Stimulated activated CD8-positive, alpha-beta memory T cell treated with anti-CD3 and anti-CD28 coated beads, Interleukin-15, amount 100 ng/mL, for 4 hours (primary cell): ENCODE measurements at places on chromosomes 2 and 18.

DNA sequence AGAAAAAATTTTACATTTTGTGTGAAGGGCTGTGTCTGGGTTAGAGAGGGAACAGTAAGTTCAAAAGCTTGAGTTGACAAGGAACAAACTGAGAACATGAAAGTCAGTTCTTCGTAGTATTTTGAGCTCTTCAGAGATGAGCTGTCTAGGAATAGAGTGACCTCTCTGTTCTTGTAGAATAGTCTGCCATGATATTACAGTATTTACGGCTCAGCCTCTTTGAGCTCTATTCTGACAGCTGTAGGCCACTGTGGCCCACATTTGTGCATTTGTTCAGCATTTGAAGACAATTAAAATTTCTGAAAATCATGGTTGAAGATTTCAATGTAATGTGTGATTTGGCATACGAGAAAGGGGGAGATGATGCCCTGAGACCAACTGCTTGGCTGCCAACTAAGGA lies 172.8 kb downstream of the MGAT5 start:
- DNase-seq = no peak

GRCh38 chr2:176491172-176491904 lies 222.1 kb downstream of the MTX2 start:
- DNase-seq = no peak

DNA sequence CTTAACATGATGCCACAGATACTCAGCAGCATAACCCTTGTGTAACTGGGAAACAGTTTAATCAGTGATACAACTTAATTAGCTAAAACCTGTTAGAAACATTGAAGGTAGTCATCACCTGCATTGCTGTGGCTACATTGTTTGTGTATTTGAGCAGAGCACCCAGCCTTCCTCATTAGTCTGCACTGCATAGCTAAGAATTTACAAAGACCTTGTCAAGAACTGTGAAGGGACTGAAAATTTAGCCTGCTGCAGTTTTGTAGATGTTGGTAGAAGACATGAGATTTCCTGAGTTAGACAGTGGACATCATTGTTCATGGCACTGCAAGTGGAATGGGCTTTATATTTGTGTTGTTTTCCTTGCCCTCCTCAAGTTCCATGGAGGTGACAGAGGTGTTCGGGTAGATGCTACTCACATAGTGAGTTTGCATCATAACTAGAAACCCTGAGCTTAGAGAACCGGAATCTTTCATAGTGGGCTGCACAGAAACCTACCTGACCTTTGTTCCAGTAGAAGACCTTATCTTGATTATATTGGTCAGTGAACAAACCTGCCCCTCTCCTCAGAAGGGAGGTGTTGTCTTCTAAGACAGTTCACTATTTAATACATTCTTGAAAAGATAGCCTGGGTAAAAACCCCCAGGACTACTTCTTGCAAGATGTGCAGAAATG lies 12.5 kb downstream of the VAPA start:
- no peak for DNase-seq

DNA sequence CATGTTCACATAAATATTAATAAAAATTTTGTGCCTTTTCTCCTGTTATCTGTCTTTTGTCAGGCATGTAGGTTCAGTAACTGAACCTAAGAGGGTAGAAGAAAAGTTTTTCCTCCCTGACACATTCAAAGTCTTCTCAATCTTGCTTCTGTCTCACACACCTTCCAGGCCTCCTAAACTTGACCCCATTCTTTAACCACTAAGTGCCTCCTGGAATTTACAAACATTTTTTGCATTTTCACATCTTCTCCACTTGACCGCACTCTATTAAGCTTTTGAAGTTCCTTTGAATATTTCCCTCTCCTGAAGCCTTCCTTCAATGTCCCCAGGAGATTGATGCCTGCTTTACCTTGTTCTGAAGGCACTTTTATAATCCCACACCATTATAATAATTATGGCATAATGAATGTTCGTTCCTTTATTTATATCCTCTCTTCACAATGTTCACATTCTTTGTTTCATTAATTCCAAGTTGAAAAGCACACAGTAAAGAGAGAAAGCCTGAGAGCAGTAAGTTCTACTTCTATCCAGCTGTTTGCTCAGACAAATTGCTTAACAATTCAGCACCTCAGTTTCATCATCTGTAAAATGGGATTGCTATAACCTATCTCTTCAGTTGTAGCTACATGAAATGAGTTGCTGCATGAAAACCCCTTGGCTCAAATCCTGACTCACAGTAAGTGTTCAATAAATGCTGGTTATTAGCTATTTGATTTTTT lies 184.8 kb upstream of the KLHL29 start:
- DNase-seq = no peak

DNA sequence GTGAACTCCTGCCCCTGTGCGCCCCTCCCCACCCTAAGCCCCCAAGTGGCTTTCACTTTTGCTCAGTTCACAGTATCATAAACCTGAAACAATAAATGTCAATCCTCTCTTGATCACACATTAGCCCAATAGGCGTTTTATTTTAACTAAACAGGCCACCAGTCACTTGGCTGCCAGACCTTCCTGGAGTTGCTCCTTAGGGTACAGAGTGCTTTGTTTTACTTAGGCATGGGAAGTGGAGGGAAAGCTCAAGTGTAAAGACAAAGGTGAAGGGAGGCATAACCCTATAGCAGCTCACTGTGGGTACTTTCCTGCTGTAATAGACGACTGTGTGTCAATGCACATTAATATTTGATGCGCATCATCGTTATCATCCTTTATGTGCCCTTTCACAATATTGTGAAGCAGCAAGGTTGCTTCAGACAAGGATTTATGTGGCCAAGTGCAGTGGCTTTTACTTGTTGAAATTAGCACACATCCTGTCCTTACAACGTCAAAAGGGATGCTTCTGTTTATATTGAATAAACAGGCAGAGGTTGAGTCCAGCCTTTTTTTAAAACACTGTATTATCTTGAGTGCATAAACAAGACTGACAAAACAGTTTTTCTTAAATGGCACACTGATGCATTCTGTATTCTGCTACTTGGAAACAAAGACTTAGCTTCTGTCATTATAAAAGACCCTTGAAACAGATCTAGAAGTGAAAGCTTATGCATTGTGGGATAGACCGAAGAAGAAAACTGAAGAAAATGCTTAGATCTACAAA lies 168.5 kb downstream of the TMEFF2 start:
- no peak for DNase-seq

- DNase-seq = no peak
Measured at GRCh38 chr18:50844554-50844953, 24.7 kb upstream of the MRO start.

DNA sequence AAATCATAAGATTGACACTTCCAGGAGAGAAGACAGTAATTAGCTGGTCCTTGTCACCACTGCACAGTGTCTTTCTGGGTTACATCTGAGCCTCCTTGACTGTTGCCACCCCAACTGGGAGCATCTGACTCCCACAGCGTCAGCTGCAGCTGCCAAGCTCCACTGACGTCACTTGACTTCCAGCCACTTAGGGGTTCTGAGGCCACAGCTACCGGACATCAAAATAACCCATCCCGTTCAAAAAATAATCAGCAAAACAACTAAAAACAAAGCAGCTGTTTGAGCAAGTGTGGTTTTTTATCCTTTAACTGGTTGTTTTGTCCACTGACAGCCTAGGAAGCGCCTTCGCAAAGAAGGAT lies 206.5 kb upstream of the AGAP1 start:
- no peak for DNase-seq

GRCh38 chr2:239257511-239257937 lies 143.3 kb downstream of the HDAC4 start:
- DNase-seq = no peak

DNA sequence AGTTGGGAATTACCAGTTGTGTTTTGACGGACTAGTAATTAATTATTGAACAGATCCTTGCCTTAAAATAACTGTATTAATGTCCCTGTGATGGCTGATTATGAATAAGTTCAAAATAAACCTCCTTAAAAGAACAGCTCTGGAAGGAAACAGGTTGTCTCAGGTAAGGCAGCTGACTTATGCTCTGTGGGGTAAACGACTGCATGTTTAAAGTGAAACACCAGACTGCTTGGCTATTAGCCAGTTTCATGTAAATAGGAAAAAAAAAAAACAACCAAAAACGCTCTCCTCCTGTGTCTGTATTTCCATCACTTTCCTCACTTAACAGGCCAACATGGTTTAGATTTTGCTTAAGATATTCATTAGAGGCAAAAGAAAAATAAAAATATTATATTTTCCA lies 243.6 kb downstream of the TMEM182 start:
- no peak for DNase-seq

- DNase-seq = no peak
Measured at GRCh38 chr18:77049938-77050337, 82.6 kb downstream of the MBP start.

- DNase-seq = no peak
Measured at GRCh38 chr2:48819206-48819735, 63.7 kb upstream of the LHCGR start.

DNA sequence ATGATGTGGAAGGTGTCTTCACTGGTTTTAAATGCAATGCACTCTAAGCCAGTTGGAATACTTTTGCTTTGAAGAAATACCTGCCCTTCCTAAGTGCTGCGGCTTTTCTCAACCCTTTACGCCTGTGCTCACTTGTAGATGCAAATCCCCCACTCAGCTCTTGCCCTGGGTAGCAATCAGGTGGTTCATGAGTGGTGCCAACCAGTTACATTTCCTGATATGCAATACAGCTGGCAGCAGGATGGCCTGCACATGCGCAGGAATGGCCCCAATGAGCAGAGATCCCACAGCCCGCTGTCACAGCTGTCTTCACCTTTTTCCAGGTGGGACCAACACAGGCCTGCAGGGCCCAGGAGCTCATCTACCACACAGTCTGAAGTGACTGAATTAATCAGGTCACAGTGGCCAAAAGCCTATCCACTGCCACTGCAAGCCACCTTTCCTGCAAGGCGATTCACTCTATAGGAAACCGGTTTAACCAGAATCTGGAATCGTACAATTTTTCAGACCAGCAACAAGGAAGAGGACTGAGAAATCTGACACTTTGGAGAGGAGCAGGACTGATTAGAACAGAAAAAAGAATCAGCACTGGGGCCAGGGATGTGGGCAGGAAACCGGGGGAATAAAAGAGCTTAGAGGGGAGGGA lies 247.8 kb downstream of the MYT1L start:
- no peak for DNase-seq

- no peak for DNase-seq
Measured at GRCh38 chr2:39437522-39438296, 624 bp upstream of the MAP4K3 start.

- DNase-seq = no peak
Measured at GRCh38 chr2:208488686-208489564, 82.3 kb downstream of the PTH2R start.

DNA sequence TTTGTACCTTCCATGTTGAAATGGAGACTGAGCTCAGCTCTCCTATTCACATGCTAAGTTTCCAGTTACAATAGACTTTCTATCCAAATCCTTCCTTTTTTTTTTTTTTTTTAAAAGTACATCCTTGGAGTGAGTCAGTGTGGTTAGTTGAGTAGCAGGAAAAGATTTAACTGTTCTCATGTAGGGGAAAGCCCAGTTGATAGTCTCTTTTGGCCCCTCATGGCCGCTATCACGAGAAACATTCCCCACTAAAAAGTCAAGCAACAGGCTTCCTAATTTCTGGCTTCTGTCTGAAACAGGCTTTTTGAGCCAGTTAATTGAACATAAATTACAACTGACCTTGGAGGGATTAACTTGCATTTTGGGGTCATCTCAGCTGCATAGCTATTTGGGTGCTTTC lies 161.3 kb downstream of the MEIS1 start:
- no peak for DNase-seq

DNA sequence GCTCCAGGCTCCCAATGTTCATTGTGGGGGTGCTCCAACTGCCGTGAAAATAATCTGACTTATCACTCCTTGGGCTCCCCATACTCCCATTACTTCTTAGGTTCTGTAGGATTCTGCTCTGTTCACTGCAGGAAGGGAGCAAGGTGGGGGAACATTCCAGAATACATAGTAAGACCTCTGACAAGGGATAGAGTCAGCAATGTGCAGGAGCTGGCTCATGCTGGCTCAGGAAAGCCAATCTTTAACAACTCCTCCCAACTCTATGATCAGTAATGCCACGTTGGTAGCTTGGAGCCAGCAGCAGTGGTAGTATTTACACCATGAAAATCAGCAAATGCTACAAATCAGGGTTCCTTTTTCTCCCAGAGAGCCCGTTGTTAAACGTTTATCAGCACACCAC lies 44.4 kb downstream of the FECH start:
- DNase-seq = no peak

DNA sequence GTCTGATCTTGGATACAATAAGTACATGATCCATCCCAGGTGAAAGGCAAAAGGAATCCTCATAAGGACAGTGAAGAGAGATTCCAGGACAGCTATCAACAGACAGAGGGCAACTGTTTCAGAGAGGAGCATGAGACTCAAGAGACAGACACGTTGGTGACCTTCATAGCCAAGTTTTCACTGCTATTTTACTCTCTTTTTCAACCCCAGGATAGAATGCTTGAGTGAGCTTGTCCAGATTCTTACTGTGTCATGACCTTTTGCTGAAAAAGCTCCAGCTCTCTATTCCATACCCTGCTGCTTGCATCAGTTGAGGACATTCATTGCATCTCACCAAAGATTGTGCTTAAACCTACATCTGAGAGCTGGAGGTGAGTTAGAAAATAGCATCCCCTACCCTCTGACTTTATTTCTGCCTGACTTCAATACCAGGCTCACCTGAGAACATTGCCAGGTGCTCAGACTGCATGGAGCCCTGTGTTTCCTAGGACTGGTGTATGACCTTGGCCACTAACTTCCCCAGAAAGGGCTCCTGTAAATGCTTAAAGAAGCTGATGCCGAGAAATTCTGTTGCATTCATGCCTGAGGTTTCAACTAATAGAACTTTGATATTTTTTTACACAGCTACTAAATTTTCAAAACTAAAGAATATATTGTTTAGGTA lies 70.4 kb upstream of the TMEM17 start:
- no peak for DNase-seq

- DNase-seq = no peak
Measured at GRCh38 chr2:167651406-167652151, 595.8 kb downstream of the STK39 start.

DNA sequence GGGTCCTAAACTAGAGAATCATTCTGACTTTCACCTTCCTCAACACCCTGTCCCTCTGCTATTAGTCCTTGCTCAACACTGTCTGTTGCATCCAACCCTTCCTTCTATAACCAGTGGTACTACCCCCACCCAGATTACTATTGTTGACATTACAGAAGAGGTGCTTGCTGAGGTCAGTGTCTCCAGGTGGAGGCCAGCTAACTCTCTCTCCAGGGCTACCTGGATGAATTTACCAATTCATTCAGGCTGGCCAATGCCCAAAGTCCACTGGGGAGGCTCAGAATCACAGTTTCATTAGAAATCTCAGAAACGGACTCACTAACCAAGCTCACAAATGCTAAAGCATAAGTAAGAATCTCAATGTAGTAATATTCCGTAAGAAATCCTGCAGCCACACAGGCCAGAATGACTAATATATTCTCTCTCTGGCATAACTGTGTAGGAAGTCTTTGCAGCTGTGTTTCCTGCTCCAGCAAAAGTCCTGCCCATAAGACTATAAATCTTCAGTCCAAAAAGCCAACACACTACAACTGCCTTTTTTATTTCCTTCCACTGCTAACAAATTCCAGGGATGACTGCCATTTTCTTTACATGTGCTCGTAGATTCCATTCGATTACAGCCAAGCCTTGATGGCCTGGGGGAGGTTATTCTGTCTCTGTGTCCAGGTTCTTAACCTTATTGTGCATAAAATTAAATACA lies 10.0 kb upstream of the TTR start:
- no peak for DNase-seq

GRCh38 chr2:81087646-81088045 lies 783.1 kb upstream of the LRRTM1 start:
- no peak for DNase-seq

GRCh38 chr2:56133931-56134629 lies 49.7 kb upstream of the CCDC85A start:
- no peak for DNase-seq
